ENCODE measurements at places on chromosomes 1 and 21.

GRCh38 chr1:188402986-188403385, 1574.2 kb downstream of the PLA2G4A start:
- DNase-seq, result peak; percentile 70

DNA sequence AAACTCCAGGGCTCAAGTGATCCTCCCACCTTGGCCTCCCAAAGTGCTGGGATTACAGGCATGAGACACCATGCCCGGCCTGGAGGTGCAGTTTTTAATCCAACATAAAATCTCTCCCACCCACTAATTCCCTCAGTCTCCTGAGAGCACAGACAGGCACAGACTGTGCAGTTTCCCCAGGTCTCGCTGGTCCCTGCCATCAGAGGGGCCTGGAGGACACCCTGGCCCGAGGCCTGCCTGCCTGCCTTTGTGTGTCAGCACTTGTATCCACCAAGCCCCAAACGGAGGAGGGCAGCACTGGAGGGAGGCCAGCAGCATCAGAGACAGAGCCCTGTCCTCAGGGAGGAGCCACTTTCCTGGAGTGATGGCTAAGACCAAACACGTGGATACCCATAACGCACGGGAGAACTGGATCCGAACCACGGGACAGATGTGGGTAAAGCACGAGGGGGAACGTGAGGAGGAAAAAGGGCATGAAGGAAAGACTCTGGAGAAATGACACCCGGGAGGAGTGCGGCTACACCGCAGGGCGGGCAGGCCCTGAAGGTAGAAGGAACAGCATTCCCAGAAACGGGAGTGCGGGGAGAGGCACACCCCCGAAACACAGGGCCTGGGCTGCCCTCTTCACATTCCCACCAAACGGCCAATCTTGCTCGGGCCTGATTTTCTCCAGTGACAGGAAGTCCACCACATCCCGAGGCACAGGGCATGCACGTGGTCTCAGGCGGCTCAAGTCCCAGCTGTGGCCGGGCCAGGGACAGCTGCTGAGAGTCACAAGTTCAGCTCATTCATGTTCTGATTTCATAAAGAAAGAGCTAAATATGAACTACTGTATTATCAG, 29.7 kb downstream of the NPHP4 start:
- no peak for DNase-seq

DNA sequence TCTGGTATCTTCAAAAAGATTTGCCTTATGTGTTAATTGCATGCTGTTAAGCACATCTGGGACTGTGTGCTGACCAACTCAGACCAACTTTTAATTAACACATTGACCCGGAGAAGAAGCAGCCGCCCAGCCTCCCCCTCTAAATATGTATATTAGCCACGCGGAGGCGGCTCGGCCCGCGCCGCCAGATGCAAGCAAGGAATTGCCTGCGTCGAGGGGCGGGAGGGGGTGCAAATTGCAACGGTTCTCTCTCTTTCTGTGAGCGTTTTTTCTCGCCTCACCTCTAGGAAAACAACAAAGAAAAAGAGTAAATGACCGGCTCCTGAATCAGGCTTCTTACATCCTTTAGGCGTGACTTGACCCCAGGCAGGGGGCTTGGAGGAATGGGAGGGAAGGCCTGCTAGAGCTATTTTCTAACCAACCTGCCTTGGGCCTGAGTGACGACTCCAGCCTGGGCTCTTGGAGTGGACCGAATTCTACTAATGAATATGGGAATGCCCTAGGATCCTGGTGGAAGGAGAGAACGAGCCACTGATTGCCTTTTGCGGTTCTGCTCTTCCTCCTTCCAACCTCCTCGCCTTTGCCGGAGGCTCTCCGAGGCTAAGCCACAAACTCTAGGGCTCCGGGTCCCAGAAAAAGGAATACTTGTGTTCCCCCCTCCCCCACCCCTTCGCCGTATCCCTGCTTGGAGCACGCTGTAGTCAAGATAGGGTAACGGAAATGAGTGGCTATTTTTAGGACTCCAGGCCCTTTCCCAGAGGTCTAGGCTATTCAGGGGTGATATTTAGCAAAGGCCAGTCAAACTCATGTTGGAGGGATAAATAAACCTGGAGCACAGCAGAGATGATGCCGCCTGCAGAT, 417.0 kb upstream of the ESRRG start:
- DNase-seq, result no peak

DNA sequence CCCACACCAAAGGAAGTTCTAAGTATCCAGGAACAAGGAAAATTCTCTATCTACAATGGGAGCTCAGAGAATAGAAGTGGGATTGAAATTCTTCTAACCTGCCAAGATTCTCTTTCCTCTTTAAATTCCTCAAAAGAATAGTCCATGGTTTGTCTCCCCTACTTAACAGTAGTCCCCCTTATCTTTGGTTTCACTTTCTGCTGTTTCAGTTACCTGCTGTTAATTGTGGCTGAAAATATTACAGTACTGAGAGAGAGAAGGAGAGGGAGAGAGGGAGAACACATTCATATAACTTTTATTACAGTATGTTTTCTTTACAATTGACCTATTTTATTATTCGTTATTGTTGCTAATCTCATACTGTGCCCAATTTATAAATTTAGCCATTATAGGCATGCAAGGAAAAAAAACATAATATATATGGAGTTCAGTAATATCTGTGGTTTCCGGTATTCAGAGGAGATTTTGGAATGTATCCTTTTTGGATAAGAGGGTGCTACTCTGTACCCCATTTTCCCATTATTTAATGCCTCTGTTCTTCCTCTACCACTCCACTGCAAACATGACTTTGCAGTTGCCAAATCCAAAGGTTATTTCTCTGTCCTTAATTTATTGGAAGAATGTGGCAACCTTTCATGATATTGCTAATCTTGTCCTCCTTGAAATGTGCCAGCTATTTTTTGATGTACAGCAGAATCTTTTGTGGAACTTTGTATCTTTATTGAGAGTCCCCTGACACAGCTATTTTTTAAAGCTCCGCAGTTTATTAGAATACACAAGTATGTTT, 68.0 kb downstream of the USP25 start:
- DNase-seq, result peak; percentile 50

- no peak for DNase-seq
Observed at GRCh38 chr1:186409091-186409490, 33.5 kb downstream of the ODR4 start.

GRCh38 chr1:40914927-40915569, 52.9 kb upstream of the CITED4 start:
- DNase-seq, result no peak

GRCh38 chr21:33821503-33822322, 93.9 kb downstream of the ATP5PO start:
- no peak for DNase-seq

- peak; percentile 48 for DNase-seq
Observed at GRCh38 chr1:110210604-110211495, 736 bp downstream of the KCNC4 start.

DNA sequence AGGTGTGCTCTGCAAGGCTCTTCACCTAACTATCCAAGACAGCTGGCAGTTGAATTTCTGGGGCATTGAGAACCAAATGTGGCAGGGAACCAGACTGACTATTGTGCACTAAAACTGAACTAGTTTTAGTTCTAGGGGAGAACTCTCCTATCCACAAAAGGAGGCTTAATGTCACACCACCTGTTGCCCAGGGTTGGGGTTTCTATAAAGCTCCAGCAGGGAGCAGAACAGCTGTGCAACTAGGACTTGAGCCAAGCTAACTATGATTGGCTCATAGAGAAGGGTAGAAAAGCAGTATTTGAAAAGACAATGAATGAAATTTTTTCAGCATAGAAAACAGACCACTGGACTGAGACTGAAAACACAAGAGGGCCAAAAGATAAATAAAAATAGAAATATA, 53.3 kb upstream of the FGGY start:
- no peak for DNase-seq

All from hematopoietic multipotent progenitor cell treated with erythropoietin and hydrocortisone succinate and interleukin-3 and kit ligand, for 6 days (in vitro differentiated cells).